ENCODE measurements at places on chromosomes 16 and 17.

GRCh38 chr16:54191163-54191562 lies 95.4 kb downstream of the IRX3 start:
- DNase-seq, result no peak

DNA sequence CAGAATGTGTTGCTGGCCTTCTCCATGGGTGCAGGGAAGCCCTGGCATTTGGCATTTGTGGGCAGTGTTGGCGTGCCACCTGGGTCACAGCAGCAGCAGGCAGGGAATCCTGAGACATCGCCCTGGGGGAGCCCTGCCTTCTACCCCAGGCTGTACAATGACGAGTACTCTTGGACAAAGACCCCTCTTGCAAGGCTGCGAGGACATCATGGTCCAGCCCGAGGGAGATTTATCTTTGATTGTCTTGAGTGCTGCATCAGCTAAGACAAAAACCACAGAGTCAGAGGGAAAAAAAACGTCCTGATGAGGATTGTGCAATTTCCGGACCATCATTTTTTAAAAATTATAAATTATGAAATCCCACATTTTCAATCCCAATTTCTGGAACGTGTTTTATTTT lies 3.7 kb downstream of the CRISPLD2 start:
- no peak for DNase-seq

DNA sequence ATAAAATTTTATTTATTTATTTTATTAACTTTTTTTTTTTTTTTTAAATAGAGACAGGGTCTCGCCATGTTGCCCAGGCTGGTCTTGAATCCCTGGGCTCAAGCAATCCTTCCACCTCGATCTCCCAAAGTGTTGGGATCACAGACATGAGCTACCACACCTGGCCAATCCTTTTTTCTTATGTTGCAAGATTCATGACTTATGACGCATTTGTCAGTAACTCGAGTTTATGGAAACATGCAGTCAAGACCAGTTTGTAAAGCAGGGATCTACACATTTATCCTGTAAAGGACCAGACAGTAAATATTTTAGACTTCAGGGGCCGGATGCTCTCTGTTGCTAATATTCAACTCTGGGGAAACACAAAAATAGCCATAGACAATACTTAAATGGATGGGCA lies 9.4 kb upstream of the MAP2K6 start:
- DNase-seq, result no peak

GRCh38 chr16:69180011-69180338 lies 7.0 kb upstream of the SNTB2 start:
- no peak for DNase-seq

- peak; percentile 48 for DNase-seq
These were observed 57.0 kb downstream of the ABR start for GRCh38 chr17:1122533-1123392.

DNA sequence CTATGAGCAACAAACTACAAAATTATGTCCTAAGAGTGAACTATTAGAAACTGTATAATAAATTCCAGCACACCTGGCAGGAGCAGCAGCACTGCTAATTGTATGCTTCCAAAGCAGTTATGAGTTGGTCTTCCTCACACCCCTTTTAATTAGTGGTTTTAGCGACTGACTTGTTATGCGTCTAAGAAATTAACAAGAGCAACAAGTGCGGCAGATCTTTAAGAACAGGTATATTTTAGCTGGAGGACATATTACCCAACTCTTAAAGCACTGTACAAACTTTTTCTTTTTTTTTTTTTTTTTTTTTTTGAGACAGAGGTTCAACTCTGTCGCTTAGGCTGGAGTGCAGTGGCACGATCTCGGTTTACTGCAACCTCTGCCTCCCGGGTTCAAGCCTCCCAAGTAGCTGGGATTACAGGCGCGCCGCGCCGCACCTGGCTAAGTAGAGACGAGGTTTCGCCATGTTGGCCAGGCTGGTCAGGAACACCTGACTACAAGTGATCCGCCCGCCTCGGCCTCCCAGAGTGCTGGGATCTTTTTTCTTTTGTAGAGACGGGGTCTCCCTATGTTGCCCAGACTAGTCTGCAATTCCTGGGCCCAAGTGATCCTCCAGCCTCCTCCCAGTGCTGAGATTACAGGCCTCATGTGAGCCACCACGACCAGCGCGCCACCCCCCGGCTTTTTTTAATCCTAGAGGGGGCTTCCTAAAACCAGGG lies 1.6 kb upstream of the FBXL20 start:
- no peak for DNase-seq

GRCh38 chr16:68403704-68404103 lies 44.6 kb downstream of the SMPD3 start:
- DNase-seq, result no peak

DNA sequence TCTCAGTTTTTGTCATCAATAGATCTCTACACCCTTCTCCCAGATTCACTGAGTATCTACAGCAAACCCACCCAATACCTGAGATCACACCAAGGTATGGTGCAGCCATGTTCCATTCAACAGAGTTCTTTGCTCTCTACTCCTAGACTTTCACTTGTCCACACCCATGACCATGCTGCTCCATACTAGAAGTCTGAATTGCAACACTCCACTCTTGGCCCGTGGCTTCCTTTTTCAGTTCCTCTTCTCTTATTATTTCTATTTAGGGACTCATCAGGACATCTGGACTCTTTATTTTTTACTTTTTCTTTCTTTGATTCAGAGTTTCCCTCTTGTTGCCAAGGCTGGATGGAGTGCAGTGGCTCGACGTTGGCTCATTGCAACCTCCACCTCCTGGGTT lies 37.1 kb downstream of the YWHAE start:
- no peak for DNase-seq

- no peak for DNase-seq
These were observed 1.1 kb downstream of the CBX1 start for GRCh38 chr17:48100160-48100559.

- DNase-seq, result no peak
These were observed at the start of gene DNAH3 for GRCh38 chr16:21150375-21151001. Gene DNAH3, minus strand, starts transcription at chr16:21150846. Its CDS starts 527 bp downstream, at chr16:21150319.

DNA sequence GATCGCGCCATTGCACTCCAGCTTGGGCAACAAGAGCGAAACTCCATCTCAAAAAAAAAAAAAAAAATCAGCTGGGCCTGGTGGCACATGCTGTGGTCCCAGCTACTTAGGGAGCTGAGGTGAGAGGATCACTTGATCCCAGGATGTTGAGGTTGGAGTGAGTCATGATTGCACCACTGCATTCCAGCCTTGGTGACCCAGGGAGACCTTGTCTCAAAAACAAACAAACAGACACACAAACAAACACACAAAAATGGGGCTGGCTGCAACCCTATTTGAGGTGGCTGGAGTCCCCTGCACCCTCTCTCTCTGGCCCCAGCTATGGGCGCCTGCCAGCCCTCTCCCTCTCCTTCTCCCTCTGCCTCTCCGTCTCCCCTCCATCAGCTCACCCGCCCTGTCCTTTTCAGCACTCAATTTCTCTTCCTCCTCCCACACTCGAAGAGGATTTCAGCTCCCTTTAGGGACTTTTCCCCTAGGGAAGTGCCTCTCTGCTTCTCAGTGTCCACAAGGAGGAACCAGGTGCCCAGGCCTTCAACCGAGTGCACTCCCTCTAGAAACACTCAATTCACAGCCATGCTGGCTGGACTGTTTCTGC lies 17.5 kb upstream of the TFAP4 start:
- no peak for DNase-seq

GRCh38 chr17:35291802-35292201 lies 48.9 kb downstream of the SLFN5 start:
- no peak for DNase-seq

DNA sequence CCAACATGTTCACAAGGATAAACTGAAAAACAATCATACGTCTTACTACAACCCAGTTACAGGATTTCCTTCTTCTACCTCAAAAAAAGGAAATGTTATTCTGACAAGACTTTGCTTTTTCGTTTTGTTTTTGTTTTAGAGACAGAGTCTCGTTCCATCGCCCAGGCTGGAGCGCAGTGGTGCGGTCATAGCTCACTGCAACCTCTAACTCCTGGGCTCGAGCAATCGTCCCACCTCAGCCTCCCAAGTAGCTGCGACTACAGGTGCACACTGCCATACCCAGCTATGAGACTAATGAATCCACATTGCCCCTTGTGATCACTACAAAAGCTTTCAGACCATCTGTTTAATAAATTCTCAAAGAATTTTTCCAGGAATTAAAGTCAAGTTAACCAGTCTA lies 8.8 kb upstream of the TRIM37 start:
- DNase-seq, result no peak

- DNase-seq, result peak; percentile 58
These were observed 23.6 kb upstream of the KRT17 start for GRCh38 chr17:41647940-41648410.

- DNase-seq, result no peak
These were observed 157.9 kb downstream of the KCNJ2 start for GRCh38 chr17:70327279-70327678.

- no peak for DNase-seq
These were observed 482.8 kb downstream of the SOX9 start for GRCh38 chr17:72603420-72604242.

DNA sequence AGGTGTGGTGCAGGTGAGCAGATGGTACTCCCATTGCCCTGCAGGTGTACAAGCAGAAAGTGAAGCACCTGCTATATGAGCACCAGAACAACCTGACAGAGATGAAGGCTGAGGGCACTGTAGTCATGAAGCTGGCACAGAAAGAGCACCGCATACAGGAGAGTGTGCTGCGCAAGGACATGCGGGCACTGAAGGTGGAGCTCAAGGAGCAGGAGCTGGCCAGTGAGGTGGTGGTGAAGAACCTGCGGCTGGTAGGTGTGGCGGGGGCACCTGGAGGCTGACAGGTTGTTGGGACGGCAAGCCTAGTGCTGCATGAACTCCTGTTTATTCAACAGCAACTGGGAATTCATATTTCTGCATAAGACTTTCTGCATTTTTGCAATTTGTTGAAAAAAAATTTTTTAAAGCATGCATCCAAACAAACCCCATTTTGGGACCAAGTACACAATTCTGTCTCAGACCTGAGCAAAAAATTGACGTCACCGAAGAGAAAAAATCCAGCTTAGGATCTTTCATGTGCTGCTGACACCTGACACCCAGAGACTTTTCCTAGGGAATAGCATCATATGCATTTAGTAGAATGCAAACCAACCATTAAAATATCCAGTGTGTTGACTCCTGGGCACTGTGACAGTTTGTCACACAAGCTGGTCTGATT lies 13.5 kb upstream of the DBNDD1 start:
- no peak for DNase-seq

DNA sequence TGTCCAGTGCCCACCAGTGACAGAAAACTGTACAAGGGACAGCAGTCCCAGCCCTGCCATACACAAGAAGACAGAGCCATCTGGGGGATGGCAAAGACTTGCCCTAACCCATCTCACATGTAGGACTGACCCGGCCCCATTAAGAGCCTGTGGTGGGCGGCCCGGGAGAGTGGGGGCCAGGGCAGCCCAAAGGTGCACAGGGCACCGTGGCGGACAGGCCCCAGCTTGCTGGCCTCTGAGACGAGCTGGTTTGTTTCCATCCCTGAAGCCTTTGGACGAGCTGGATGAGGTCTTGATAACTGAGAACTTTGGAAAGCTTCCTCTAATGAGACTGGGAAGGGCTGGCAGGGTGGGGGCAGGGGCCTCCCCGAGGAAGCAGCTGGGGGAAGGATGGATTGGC lies 11.0 kb upstream of the RCVRN start:
- no peak for DNase-seq

DNA sequence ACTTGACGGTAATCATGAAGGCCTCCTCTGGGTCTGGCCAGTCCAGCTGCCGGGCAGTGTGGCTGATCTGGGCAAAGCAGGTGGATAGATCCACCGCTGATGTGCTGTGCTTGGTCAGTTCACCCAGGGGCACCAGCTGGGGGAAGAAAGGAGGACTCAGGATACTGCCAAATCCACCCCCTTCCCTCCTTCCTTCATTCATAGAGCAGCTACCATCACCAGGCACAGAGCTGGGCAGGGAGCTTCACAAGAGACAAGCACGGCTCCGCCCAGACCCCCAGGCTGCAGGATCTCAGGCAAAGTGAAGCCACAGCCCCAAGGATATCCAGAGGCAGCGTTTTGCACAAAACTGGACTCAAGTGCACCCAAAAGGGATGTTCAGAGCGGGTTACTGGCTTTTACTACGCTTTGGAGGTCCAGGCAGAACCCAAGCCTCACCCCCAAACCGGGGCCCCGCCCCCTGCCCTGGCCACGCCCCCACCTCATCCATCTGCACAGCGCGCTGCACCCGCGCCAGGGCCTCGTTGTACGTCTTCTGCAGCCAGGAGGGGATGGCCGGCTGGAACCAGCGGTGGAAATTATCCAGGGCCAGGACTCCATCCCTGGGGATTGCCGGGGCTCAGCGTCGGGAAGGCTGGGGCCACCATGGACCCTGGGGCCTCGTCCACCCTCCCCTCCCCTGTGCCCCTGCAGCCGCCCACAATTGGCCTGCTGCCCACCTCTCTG lies 9.1 kb downstream of the UNC13D start:
- no peak for DNase-seq

DNA sequence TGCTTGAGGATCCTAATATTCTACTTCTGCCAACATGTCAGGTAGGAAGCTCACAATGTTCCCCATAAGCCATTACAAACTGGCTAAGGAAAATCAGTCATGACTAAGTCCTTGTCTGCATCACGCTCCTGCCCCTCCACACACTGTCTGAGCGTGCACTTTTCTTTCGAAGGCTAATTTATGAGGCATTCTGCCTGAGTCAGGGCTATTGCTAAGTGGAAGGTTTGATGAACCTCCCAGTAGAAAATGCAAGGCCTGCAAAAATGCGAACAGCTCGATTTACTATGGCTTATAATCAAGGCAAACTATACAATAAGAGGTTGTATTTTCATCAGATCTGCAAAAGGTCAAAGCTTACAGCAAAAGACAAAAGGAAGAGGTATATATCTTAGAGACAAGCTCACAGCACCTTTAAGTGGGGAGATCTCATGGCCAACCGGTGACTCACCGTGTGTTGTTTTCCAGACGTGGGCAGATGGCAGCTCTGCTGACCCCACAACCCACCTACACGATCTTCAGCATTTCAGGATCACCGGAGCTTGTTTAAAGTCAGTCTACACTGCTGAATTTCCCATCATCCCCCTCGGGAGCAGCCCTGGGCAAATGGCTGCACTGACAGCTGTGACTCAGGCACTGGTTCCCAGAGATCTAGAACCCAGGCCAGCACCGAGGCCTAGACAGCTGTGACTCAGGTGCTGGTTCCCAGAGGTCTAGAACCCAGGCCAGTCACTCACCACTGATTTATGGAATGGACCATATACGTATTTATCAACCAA lies 26.1 kb downstream of the MEAK7 start:
- DNase-seq, result no peak

- no peak for DNase-seq
These were observed 25.4 kb downstream of the GJD3 start for GRCh38 chr17:40338941-40339649.

DNA sequence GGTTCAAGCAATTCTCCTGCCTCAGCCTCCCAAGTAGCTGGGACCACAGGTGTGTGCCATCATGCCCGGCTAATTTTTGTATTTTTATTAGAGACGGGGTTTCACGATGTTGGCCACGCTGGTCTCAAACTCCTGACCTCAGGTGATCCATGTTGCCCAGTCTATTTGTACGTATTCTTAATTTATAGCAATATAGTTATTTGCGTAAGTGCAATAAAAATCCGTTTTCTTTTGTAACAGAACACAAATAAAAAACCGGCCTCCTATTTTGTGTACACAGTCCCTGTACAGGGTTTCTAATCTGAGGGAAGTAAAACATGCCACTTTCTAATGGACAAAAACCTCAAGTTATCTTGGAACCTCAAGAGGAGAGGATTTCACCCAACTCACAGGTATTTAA lies 7.7 kb downstream of the RNPS1 start:
- DNase-seq, result no peak

Measured in stimulated activated CD8-positive, alpha-beta memory T cell treated with anti-CD3 and anti-CD28 coated beads, Interleukin-15, amount 100 ng/mL, for 4 hours (primary cell).